ENCODE measurements at places on chromosomes 1 and 21.

DNA sequence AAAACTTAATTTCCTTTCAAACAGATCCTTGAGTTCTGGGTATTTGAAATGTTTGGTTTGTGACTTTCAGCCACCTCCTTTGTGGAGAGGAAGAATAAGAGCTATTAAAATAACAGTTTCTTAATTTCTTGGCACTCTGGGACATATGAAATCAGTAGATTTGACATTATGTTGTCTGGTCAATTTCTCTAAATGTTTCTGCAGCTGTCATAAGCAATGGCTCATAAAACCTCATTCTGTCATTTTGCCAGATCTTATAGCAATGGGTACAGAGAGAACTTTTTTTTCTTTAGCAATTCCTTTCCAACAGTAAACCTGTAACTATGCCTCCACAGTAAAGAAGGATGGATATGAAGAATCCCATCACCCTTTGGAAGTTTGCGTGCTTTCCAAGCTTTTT is 52.6 kb downstream of the LAMC1 start:
- no peak overlapping the region for H3K4me3 ChIP-seq
- DNase-seq = no peak

GRCh38 chr1:29752141-29752540 is 515.8 kb downstream of the PTPRU start:
- no peak overlapping the region for H3K4me3 ChIP-seq
- no peaks in the 10 kb centered on the region for H3K36me3 ChIP-seq
- no peak for DNase-seq
- H3K4me1 ChIP-seq = no peaks in the 10 kb centered on the region

DNA sequence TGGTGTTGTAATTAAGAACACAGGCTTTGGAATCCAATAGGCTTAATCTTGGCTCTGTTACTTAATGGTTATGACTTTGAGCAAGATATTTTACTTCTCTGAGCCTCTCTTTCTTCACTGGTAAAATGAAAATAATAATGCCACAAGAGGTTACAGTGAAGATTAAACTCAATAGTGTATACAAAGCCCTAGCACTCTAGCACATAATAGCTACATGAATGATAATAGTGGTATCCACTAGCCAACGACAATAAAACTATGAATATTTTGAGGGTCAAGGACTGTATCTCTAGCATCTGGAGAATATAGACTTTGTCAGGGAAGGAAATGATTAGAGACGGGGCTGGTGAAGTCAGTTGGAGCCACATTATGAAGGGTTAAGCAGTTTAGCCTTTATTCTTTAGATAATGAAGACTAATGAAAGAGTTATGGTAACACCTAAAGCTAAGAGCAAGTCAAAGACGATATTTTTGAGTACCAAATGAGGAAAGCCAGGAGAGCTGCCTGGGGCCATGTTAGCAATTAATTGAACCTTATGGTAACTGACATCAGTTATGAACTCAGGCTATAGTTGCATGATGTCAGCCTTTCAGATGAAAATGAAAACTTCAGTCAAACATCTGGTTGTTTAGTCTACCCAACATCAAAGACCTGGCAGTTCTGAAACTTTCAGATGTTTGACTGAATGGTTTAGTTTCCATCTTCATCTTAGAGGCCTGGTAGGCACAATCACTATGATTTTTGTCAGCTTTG is 32.8 kb upstream of the RNF11 start:
- no peak overlapping the region for H3K4me3 ChIP-seq
- no peaks in the 10 kb centered on the region for H3K27me3 ChIP-seq
- no peak for DNase-seq
- H3K36me3 ChIP-seq = no peaks in the 10 kb centered on the region

- no peak overlapping the region for H3K27ac ChIP-seq
- no peaks in the 10 kb centered on the region for H3K36me3 ChIP-seq
- H3K4me3 ChIP-seq = no peak overlapping the region
- H3K27me3 ChIP-seq = no peaks in the 10 kb centered on the region
- H3K4me1 ChIP-seq = no peaks in the 10 kb centered on the region
These were observed 72.1 kb upstream of the LHX8 start for GRCh38 chr1:75062111-75062510.

DNA sequence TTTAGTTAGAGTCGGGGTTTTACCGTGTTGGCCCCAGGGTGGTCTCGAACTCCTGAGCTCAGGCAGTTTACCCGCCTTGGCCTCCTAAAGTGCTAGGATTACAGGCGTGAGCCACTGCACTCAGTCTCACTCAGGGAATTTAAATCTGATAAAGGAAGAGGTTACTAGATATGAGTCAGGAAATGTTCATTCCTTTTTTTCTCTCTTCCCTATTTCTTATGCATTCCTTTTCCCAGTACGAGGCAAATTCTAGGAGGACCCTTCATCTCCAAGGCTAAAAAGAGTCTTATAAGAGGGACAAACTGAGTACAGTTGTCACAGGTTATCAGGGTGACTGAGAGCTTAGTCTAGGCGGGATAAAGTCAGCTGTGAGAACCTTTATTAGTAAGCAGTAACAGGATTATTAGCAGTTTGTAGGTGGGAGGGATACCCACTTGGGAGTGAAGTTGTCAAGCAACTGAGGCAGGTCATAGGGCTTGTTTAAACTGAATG is 9.1 kb downstream of the MACF1 start:
- no peak overlapping the region for H3K4me3 ChIP-seq
- no peak for DNase-seq
- peaks cover 10% of the 10 kb centered on the region for H3K4me1 ChIP-seq
- no peaks in the 10 kb centered on the region for H3K27me3 ChIP-seq
- H3K27ac ChIP-seq = peak overlapping the region; percentile 86

GRCh38 chr21:24045775-24046215 is 1561.5 kb downstream of the MRPL39 start:
- H3K27ac ChIP-seq = no peak overlapping the region
- peak; percentile 79 for DNase-seq
- no peaks in the 10 kb centered on the region for H3K4me1 ChIP-seq
- no peaks in the 10 kb centered on the region for H3K27me3 ChIP-seq
